ENCODE measurements at places on chromosomes 13 and 19.

DNA sequence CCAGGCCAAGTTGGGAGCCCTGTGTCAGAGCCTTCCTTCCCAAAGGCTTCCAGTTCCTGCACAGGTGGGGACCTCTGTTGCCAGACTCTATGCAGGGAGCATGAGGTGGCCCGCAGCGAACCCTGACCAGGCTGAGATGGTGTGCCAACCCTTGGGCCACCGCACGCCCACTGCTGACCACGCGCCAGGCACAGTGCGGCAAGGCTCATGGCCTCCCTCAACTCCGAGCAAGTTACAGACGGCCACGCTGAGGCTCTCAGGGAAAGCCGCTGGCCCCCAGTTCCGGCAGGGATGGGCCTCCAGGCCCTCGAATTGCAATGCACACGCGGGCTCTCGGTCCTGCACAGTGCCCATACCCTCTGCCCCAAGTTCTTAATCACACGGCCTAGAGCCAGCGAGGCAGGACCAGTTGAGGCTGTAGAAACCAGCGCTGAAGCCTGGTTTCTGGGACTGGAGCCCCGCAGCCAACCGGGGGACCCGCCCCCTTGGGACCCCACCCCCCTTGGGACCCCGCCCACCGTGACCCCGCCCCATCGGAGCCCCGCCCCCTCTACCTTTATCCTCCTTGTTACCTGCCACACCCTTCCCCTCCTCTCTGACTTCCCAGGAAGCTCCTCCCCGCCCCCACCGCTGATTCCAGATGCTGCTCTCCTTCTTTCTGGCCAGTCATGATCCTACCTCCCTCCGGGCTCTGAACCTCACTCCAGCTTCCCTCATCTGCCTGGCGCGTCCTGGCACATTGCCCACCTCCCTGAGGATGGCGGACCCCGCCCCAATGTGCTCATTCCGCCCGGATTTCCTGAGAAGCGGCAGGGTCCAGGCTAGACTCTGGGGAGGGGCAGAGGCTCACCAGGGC lies 6.0 kb downstream of the PEX11G start:
- DNase-seq = no peak

DNA sequence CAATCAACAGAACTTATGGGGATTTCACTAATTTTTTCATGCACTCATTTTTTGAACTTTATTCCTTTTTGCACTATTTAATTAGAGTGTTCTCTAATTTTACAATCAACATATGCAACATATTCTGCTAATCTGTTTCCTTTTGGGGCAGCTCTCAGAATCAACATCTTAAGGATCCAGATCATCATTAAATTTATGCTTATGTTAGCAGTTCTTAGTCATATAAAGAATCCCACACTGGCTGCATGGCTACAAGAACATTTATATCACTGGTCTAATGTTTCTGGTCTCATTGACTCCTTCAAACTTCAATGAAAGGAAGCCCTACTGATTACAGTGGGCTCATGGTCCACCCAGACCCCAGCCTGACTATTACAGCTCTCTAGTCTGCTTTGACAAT lies 245.2 kb downstream of the RBM26 start:
- no peak for DNase-seq

DNA sequence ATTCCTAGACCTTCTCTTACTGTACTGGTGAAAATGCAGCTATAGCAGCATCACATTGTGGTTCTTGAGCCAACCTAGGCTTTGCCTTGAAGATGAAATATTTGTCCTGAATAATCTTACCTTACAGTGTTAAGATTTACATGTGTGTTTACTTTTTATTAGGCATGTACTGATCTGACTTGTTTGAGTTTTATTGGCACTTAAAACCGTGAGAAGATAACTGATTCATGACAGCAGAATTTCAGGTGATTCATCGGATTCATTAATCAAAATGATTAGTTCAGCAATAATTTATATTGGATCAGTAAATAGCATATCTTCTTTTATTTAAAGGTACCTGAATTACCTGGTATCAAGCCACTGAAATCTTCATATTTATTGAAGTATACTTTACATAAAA lies 296.3 kb downstream of the KLF5 start:
- DNase-seq = no peak

DNA sequence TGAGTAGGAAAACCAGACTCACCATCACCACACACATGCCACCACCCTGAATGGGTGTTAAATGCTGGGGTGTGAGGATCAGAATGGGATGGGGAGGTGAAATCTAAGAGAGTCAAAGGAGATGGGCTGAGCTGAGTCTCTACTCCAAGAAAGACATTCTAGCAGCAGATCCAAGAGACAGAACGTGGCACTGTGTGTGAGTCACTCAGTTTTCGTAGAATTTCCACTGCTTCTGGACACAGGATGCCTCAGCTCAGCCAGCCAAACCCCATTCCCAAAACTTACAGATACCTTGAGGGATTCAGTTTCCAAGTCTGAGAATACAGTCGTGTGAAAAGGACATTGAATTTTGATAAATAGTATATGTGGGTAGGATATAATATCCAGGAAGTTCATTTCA lies 7.3 kb upstream of the CYP2A7 start:
- no peak for DNase-seq

GRCh38 chr19:13700621-13701020 lies 63.7 kb upstream of the MRI1 start:
- no peak for DNase-seq

All from stimulated activated CD8-positive, alpha-beta memory T cell treated with anti-CD3 and anti-CD28 coated beads, Interleukin-12 subunit alpha, Interleukin-12 subunit beta, amount 100 ng/mL, for 4 hours (primary cell).